ENCODE measurements at places on chromosomes 3 and 15. TPM values are rescaled to one million over a fixed set of nuclear protein-coding genes. Genes with fewer than 3 reads are reported as not detected.

Gene MCF2L2
- total RNA-seq = under 0.01 TPM

Gene RHCG
- not detected for total RNA-seq

Gene CFAP44
- total RNA-seq = 6.3 TPM

Gene GPR62
- total RNA-seq = 0.52 TPM

Gene KLF15
- total RNA-seq = 2.6 TPM

Gene GANC
- 11.5 TPM for total RNA-seq

Gene GRIP2
- total RNA-seq = 8.9 TPM

Gene ZNF385D
- total RNA-seq = 9.4 TPM

Gene CHRNA5
- 0.52 TPM for total RNA-seq

Gene CACNA1D
- 5.7 TPM for total RNA-seq

Gene ST3GAL6
- total RNA-seq = 14.1 TPM

Gene SRP14
- total RNA-seq = 72.5 TPM

Gene BSN
- total RNA-seq = under 0.01 TPM

Gene CORO2B
- total RNA-seq = 1.0 TPM

Gene CEMIP
- 0.52 TPM for total RNA-seq

Gene FSTL1
- 377 TPM for total RNA-seq

Gene KLHL40
- 179 TPM for total RNA-seq

Gene GABRG3
- under 0.01 TPM for total RNA-seq

Gene TMCO5A
- not detected for total RNA-seq

Gene CELSR3
- under 0.01 TPM for total RNA-seq

Gene ILDR1
- total RNA-seq = not detected

Gene MORC1
- total RNA-seq = not detected

Gene UTS2B
- not detected for total RNA-seq

Gene IL17RB
- 1.6 TPM for total RNA-seq

Gene CADPS
- total RNA-seq = 1.0 TPM

Gene EBLN2
- total RNA-seq = 8.4 TPM

Gene GOLGA6A
- 1.0 TPM for total RNA-seq

Gene NOX5
- under 0.01 TPM for total RNA-seq

Gene WDR5B
- total RNA-seq = 4.7 TPM

Gene C2CD4B
- 8.4 TPM for total RNA-seq

Gene WDR82
- total RNA-seq = 69.9 TPM

Gene C15orf62
- not detected for total RNA-seq

Gene SNTN
- not detected for total RNA-seq

Gene IL17RE
- total RNA-seq = not detected

Gene CFAP92
- total RNA-seq = 1.6 TPM

Gene FETUB
- total RNA-seq = not detected

Gene PPP1R14D
- not detected for total RNA-seq

Gene GOLGA6D
- under 0.01 TPM for total RNA-seq

Gene TOPAZ1
- not detected for total RNA-seq

Gene TMEM207
- not detected for total RNA-seq

Gene SPSB4
- total RNA-seq = 12.0 TPM

Gene GCSAM
- total RNA-seq = 0.52 TPM

Gene SPINK8
- total RNA-seq = not detected

Gene SLC25A38
- 13.6 TPM for total RNA-seq

Gene TLR9
- total RNA-seq = not detected

Gene FRMD4B
- 21.4 TPM for total RNA-seq

Gene WNT5A
- total RNA-seq = 8.9 TPM

Gene SLC2A2
- total RNA-seq = not detected

Gene GOLGA8J
- not detected for total RNA-seq

Gene MELTF
- 8.9 TPM for total RNA-seq

Gene TUSC7
- total RNA-seq = not detected

Gene PRICKLE2
- 32.9 TPM for total RNA-seq

Gene GOLGA6L2
- not detected for total RNA-seq

Gene LRRC2
- total RNA-seq = 3.7 TPM

Gene ATP13A5
- total RNA-seq = not detected

Gene CCDC54
- not detected for total RNA-seq
